KBM-7 (cell line): ENCODE measurements at places on chromosomes 3 and 15.

- DNase-seq, result no peak
These were observed 264.2 kb upstream of the TLE3 start for GRCh38 chr15:70361891-70362290.

DNA sequence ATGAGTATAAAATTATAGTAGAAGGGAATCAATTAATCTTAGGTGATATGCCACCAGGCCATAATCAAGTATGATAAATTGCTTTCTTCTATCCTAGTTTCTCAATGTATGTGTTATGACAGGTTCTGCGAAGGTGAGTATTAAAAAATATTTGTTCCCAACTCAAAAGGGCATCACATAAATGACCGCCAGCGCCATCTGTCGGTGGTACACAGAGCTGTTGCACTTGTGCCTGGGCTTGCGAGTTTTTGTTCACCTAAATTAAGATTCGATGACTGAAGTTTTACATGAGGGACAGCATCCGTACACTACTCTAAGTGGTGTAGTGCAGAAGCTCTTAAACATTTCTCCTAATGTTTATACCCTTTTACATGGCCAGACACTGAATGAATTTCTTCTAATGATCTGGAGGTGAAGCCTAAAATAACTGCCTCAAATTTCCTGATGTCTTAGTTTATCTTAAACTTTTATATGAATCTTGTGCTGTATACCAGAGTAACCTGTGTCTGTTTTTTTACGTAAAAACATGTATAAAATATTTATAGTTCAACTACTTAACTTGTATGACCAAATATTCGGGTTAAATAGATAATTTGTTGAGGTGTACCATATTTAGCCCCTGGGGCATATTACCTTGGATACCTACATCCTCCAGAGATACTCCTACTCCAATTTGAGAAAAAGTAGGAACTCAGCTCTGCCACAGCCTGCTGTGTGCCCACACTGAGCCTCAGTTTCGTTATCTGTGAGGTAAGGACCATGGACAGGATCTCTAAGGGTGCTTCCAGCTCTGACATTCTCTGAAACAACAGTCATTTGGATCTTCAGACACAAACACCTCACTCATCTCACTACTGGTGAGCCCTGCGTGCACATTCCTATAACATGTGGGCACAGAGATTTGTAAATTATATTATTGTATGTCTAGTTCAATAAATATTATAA is 365.6 kb downstream of the MAGI1 start:
- DNase-seq, result peak; percentile 21

- DNase-seq, result no peak
These were observed 439.8 kb downstream of the RBMS3 start for GRCh38 chr3:29720665-29721064.

DNA sequence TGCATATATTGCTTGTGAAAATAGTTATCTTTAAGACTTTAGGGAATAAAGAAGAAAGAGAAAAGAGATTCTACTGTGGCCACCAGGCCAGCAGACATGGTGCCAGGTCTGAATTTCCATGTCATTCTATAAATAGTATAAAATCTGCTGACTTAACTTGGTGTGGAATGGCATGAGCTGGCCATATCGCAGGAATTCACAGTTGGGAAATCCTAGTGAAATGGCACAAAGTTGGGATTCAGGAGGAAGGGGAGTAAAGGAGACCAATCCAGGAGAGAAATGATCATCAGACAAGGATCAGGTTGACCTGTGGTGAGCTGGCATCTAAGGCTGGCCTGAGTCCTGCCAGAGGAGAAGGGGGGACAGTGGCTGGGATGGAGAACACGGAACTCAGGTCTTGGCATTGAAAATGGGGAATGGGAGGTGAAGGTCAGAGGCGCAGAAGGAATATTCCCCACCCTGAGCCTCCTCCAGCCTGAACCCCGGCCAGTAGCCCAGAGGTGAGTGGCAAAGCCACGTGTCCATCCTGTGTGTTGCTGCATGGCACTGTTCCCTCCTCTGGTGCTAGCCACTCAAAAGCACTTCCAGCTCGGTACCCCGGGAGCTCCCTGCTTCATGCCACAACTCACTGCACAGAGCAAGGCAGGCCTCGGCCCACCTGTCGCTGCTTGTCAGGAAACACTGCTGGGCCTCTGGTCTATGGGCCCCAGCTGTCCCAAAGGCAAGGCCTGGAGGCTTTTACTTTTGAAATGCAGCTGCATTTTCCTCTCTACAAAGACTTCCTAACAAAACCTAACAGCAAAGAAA is 51.4 kb downstream of the SSUH2 start:
- no peak for DNase-seq
